ENCODE measurements at places on chromosomes 12 and 14. TPM values are rescaled to one million over a fixed set of nuclear protein-coding genes. Genes with fewer than 3 reads are reported as not detected.

Gene EID3
- total RNA-seq: 1.9 TPM

Gene OASL
- total RNA-seq: 1.3 TPM

Gene RIPK3
- 0.95 TPM for total RNA-seq

Gene SSPN
- total RNA-seq: 6.3 TPM

Gene BCL11B
- 1.1 TPM for total RNA-seq

DNA sequence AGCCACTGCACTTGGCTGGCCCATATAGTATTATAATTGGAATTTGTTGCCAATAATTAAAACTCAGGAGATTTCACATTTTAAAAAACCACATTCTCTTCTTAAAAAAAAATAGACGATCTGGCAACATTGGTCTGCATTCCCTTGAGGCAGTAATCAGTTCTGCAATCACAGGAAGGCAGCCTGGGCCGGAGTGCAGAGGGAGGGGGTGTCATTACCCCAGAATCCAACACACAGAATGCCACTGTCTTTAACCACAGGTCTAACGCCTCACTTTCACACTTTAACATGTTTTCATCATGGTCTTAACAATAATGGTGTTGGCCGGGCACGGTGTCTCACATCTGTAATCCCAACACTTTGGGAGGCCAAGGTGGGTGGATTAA lies 100.1 kb downstream of the SCARB1 start:
- peak; percentile 51 for DNase-seq

DNA sequence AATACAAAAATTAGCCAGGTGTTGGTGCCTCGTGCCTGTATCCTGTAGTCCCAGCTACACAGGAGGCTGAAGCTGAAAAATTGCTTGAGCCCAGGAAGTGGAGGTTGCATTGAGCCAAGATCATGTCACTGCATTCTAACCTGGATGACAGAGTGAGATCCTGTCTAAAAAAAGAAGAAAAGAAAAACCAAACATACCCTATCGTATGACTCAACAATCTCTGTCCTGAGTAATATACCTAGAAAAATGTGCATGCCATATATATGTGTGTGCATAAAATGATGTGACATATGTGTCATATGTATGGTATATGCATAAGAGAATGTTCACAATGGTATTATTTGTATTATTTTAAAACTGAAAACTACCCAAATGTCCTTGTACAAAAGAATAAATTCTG lies 261.5 kb upstream of the CLEC14A start:
- no peak for DNase-seq

GRCh38 chr12:13740149-13740545 lies 241.3 kb downstream of the GRIN2B start:
- DNase-seq: no peak

- DNase-seq: peak; percentile 77
Measured at GRCh38 chr12:124520265-124520701, 47.1 kb downstream of the NCOR2 start.

- peak; percentile 1 for DNase-seq
Measured at GRCh38 chr14:58200480-58200841, 512 bp downstream of the ACTR10 start.

GRCh38 chr14:23646648-23647549 lies 10.7 kb downstream of the DHRS2 start:
- DNase-seq: no peak

Measured in astrocyte (in vitro differentiated cells and primary cell).